ENCODE measurements at places on chromosomes 7 and 10.

- DNase-seq: no peak
Observed at GRCh38 chr10:96038476-96039387, 4.7 kb upstream of the CCNJ start.

DNA sequence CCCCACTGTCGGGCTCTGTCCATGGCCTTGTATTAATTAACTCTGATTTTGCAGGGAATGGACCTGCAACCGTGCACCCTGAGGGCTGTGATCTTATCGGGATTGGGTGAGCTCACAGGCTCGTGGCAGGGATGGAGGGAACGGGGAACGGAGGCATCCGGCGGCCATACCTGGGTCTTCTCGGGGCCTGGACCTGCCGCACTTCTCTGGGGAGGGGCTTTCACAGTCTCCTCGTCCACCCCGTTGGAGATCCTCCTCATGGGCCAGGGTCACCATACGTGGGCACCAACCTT is 57.5 kb upstream of the SHH start:
- no peak for DNase-seq

GRCh38 chr7:99312316-99313203 is 13.1 kb upstream of the ARPC1A start:
- DNase-seq: peak; percentile 70

DNA sequence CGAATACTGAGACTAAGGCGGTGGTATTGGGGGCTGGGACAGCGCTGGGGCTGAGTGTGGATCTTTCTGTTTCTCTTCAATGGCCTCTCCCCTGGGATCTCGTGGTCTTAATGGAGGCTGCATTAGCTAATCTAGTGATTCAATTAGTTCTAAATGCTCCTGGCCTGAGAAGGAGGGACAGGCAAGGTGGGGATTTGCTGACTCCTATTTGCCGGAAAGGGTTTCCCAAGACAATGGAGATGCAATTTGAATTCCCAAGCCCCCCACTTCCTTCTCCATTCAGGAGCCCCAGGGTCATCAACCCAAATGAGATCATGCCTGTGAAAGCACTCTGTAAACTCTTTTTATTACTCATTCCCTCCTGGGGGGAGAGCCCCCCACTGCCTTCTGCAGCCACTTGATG is 111.7 kb upstream of the PLXNA4 start:
- DNase-seq: no peak

- no peak for DNase-seq
Observed at GRCh38 chr7:1654738-1655475, 15.2 kb upstream of the ELFN1 start.

- DNase-seq: no peak
Observed at GRCh38 chr7:53904355-53904754, 637.8 kb upstream of the VSTM2A start.

DNA sequence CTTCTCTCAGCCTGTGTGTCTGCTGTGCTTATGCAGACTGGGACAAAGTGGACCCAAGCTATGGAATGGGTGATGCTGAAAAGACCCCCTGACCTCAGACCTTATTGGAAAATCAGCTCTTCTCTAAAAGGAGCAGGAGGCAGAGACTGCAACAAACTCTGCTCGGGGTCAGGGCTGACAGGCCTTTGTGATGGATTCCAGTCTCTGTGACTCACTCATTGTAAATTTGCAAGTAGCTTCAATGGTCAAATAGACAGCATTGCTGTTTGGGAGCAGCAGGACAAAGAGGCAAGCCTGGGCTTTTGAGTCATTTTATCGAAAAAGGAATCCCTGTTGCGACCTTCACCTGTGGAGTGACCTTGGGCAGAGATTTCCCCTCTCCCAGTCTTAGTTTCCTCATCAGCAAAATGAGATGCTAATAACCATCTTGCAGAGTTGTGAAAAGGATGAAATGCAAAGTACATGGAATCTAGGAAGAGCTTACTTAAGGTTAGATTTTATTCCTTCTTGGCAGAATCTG is 26.1 kb upstream of the GPR26 start:
- peak; percentile 52 for DNase-seq

Data from GM23248 (cell line).